ENCODE measurements at places on chromosomes 12 and 14. TPM values are rescaled to one million over a fixed set of nuclear protein-coding genes. Genes with fewer than 3 reads are reported as not detected.

Gene CHURC1
- total RNA-seq = 91.7 TPM

Gene TC2N
- total RNA-seq = 195 TPM

Gene MLEC
- total RNA-seq = 70.2 TPM

Gene REP15
- total RNA-seq = 0.38 TPM

Gene RTN1
- not detected for total RNA-seq

Gene PAPLN
- total RNA-seq = 0.36 TPM

Gene RNU4-1
- total RNA-seq = 1,844 TPM

Gene OTUB2
- 2.4 TPM for total RNA-seq

Gene GALNT8
- total RNA-seq = 0.14 TPM

Gene STAC3
- 4.7 TPM for total RNA-seq
